NCI-H187 (cell line): ENCODE measurements at places on chromosomes 11 and 22.

- no peak for DNase-seq
Measured at GRCh38 chr11:72730243-72730642, 22.0 kb downstream of the ARAP1 start.

DNA sequence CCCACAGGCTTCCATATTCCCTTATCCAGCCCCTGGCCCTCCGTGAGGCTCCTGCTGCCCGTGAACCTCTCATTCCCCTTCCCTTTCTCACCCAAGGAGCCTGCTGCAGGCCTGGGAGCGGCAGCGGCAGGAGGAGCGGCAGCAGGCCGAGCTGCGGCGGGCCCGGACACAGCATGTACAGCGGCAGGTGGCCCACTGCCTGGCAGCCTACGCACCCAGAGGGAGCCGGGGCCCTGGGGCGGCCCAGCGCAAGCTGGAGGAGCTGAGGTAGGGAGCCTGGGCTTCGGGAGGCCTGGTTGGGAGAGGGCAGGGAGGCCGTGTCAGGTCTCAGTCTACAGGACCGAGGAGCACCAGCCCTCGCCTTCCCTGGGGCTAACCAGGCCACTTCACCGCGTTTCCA, 8.1 kb upstream of the SART1 start:
- no peak for DNase-seq

- DNase-seq: no peak
Measured at GRCh38 chr11:132122735-132123134, 752.3 kb downstream of the NTM start.

- DNase-seq: no peak
Measured at GRCh38 chr22:48722661-48723060, 1105.0 kb downstream of the BRD1 start.

- no peak for DNase-seq
Measured at GRCh38 chr11:75185866-75186265, 35.0 kb downstream of the SLCO2B1 start.

- DNase-seq: no peak
Measured at GRCh38 chr22:46936378-46936903, 174.0 kb downstream of the TBC1D22A start.

- no peak for DNase-seq
Measured at GRCh38 chr22:37604875-37605274, 3.8 kb upstream of the GGA1 start.

DNA sequence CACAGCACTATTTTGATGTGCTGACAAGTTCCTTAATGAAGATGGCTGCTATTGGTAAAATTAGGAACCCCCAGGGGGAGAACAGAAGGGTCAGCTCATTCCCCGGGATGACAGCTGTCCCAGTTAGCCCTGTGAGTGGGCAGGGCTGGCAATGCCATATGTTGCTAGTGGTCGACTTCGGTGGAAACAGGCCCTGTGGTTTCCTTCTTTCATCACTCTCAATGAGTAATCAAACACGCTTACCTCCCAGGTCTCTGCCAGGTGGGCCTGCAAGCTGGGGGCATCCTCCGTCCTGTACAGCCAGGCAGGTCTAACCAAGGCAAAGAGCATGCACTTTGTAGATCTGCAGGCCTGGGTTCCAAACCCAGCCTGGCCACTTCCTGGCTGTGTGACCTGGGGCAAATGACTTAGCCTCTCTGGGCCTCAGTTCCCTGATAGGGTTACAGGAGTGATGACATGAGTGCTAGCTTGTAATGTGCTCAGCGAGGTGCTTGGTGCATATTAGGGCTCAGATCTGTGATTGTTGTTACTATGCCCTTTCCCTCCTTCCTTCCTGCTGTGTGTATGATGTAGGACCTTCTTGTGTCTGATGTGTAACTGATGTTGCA, 85.2 kb downstream of the TSPAN18 start:
- DNase-seq: no peak

- DNase-seq: no peak
Measured at GRCh38 chr11:44611687-44612434, 46.4 kb downstream of the CD82 start.

DNA sequence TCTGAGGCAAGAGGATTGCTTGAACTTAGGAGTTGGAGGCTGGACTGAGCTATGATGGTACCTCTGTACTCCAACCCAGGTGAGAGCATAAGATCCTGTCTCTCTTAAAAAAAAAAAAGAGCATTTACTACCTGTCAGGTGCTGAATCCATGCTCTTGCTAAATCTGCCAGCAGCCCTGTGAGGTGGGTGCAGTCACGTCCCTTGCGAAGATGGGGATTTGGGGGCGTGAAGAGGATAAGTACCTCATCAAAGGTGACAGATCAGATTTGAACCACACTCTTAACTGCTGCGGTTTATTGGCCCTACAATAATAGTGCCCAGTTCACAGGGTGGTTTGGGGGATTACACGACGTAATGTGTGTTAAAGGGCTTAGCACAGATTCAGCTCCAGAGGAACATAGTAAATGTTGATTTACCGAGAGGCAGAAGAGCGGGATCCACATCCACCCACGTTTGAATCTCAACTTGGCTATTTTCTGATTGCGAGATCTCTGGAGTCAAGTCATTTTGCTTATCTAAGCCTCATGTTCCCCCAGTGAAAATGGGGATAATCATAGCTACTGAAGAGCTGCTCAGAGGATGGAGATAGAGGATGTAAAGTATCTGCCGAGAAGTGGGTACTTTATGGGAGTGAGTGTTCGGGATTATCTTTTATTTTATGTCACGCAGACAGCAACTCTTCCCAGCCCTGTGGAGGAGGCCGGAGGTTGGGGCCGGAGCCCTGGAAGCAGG, 28.1 kb upstream of the LRRC10B start:
- no peak for DNase-seq

- no peak for DNase-seq
Measured at GRCh38 chr11:82995235-82995634, 76.5 kb downstream of the RAB30 start.

DNA sequence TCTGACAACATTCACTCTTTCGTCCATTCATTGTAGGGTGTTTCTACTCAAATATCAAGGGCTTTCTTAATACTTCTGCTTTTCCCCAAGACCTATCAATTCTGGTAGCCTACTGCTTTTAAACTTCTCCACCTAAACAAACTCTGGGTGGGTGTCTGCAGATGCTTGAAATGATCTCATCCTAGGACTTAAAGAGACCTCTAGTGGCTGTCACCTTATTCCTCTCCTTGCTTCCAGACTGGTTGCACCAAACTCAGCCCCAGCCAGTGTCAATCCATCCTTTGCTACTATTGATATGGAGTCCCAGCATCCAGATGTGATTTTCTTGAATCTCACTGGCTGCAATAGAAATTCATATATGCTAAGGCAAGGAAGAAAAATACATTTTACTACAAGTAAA, 274.7 kb downstream of the NXPE2 start:
- DNase-seq: no peak

- no peak for DNase-seq
Measured at GRCh38 chr22:49725516-49725915, 102.2 kb downstream of the BRD1 start.

GRCh38 chr11:12234221-12234620, 123.8 kb downstream of the MICAL2 start:
- DNase-seq: no peak

- DNase-seq: no peak
Measured at GRCh38 chr11:15159085-15159484, 44.4 kb downstream of the INSC start.

DNA sequence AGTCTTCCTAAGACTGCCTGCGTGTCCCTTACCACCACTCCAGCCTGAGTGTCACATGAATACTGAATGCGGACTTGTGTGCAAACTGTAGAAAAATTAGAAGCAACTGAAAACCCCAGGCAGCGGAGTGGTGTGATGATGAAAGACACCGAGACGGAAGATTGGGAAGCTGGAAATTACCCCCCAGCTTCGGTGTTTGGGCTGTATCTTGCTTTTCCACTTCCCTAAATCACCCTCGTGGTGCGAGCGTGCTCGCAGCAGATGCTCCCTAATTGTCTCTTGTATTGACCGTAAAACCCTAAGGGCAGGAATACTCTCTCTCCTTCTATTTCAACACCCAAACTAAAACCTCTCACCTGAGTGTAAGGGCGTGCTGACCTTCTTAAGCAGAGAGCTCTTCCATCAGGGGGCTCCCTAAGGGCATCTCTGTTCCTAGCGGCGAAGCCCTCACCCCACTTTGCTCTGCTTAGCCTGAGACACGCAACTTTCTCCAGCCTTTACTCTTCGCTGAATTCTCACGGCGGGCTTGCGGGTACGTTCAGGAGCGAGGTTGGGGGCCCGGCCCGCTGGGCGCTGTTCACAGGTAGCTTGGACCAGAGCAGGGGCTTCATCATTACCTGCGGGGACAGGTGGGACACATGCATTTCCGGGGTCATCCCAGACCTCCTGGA, 62.4 kb downstream of the CRYBB2 start:
- no peak for DNase-seq

DNA sequence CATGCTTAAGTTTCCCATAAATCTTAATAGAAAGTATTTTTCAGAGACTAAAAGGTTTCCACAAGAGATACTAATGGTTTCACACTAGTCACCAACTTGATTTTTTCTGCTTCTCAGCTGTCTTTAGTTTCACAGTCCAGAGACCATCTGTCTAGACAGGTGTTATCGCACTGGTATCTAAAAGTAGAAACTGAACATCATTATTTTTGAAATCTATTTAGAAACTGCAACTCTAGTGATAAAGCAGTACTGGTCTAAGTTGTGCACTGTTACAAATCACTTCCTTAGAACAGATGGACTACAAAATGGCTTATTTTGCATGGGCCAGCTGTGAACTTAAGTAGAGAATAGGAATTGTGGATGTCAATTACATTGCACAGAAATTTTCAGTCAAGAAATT, 78.0 kb downstream of the CNTN5 start:
- DNase-seq: no peak

DNA sequence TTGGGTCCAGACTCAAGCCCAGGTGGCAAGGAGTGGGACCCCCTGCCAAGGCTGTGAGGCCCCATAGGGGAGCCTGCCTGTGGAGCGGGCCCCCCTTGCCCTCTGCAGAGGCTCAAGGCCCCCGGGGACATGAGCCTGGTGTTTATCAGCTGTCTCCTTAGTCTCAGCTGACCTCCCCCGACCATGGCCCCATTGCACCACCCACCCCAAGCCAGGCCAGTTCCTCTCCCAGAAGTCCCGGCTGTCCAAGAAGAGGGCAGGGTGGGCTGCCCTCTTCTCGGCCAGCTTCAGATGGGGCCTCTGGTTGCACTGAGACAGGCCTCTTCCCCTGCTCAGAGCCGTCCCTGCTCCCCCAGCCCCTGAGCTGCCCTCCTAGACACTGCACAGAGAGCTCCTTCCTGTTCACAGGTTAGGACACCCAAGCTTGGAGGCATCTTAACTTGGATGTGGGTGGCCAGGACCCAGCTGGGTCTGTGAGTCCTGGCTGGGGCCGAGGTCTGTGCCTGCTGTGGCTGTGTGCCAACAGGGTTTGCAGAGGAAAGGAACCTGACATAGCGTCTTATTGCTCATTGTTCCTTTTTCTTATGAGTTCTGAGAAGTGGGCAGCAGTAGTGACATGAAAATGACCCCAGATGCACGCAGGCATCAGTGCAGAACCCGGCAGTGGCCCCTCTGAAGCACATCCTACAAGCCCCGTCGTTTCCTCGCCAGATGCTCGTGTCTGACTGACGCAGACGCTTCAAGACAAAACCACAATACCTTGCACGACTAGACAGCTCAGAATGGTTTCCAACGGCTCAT, 5.4 kb downstream of the TRABD start:
- DNase-seq: no peak

GRCh38 chr22:19675428-19675827, 38.9 kb upstream of the SEPTIN5 start:
- DNase-seq: no peak

DNA sequence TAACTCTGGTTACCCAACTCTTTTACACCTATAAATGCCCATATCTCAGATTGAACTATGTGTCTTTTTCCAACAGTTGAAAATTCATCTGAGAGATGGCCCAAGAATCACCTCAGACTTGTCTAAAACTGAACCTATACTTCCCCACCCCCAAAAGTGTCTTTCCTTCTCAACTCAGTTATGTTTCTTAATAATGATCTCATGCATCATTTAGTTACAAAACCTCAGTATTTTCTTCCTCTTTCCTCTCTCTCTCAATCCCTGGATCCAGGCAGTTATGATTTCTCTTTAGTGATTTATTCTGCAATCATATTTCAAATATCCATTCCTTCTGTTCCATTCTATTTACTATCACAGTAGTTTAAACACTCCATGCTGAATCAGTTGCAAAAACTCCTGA, 32.3 kb upstream of the ADSL start:
- DNase-seq: no peak

DNA sequence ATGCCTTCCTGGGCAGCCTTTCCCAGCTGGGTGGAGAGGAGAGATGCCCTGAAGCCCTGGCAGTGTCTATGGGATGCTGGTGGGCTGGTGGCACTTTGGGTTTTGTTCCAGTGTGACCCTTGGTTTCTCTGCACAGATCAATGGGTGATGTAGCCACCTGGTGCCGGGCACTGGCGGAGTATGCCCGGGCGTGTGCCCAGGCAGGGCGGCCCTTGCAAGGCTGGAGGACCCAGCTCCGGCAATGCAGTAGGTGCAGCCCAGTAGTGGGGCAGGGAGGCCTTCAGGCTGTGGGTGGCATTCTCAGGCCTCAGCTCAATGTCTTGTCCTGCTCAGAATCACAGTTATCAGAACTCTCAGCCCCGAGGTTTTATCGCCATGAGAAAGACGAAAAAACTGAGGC, 11.9 kb downstream of the OTOG start:
- no peak for DNase-seq

GRCh38 chr22:30305519-30305905, 16.2 kb upstream of the CASTOR1 start:
- no peak for DNase-seq

- DNase-seq: no peak
Measured at GRCh38 chr22:46843821-46844255, 81.4 kb downstream of the TBC1D22A start.

- no peak for DNase-seq
Measured at GRCh38 chr11:19995145-19995544, 165.1 kb downstream of the DBX1 start.

GRCh38 chr11:409600-410483, 5.0 kb downstream of the SIGIRR start:
- no peak for DNase-seq

DNA sequence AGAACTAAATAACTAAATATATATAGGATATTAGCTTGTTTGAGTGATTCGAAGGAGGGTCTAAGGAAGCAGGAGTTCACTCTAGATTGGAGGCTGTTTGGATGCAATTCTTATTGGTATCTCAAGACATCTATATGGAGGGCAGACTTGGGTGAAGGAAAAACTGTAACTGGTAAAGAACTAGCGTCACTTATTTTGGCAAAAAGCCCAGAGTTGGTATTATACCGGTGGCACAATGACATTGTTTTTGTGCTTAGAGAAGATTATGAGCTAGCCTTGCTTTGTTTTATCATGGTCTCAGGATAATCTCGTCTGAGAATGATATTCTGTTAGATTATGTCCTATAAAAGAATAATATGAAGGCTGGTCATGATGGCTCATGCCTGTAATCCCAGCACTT, 6.0 kb upstream of the SLC35F2 start:
- DNase-seq: no peak

GRCh38 chr11:11577932-11578911, 43.6 kb downstream of the GALNT18 start:
- no peak for DNase-seq
